ENCODE measurements at places on chromosomes 2 and 18.

DNA sequence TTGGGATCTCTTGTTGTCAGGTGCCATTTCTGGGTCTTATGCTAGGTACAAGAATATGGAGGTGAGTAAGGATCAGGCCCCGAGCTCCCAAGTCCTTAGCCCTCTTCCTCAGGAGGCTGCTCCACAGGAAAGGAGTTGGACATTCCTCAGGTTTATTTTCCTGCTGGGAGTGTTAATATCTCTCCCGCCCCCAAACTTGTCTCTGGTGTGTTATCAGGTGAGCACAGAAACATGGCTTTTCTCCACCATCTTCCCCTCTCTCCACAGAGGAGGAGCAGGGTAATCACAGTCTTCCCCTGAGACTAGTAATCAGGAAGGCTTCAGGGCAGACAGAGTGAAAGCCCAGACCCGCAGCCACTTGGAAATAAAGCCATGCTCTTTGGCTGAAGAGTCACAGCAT, 73.3 kb upstream of the CAPN13 start:
- no peak for DNase-seq

GRCh38 chr2:212539072-212539880, 674 bp upstream of the ERBB4 start:
- no peak for DNase-seq

DNA sequence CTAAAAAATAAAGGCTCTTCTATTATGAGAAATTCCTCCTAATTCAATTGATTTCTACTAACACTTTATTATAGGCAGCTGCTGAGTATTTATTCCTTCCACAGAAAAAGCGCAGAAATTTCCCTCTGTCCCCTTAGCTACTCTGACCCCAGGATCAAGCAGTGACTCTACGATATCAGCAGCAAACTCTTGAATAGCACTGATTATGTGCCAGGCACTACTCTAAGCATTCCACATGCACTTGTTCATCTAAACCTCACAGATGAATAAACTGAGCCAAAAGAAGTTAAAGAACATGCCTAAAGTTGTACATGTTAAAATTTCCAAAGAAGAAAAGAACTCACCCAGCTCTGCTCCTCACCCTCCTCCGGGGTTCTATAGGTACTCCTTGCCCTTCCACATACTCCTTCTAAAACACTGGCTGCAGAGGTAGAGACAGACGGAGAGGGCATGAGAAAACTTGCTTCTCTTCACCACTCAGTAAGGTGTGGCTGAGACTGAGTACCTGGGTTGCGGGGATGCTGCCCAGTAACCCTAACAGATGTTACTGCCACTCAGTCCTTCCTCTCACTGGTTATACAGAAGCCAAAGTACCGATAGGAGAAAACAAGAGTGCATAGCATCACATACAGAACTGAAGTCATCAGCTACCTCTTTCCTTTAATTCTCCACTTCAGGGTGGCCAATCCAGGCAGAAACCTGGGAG, 9.9 kb downstream of the C1D start:
- no peak for DNase-seq

GRCh38 chr2:42127425-42128424, 41.4 kb upstream of the EML4 start:
- no peak for DNase-seq

DNA sequence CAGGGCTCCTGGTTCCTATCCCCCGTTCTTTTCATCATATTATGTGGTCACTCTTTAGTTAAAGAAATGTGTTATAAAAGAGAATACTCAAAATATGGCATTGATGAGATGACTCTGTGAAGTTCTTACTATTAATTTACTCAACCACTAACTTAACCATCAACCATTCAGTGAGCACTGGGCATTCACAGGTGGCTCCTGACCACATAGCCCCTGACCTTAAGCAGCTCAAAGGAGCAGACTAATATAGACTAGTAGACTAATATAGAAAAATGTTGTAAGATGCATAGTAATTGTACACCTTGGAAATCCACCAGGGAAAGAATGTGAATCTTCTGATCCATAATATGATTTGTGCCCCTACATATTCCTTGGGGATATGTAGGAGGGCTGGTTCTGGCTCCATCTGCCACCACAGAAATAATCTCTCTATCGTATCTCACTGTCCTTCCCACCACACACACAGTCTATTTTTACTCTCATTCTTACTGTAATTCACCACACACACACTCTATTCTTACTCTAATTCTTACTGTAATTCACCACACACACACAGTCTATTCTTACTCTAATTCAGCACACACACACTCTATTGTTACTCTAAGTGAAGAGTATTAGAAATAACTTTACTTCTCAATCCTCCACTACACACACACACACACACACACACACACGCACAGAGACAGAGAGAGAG, 188.9 kb upstream of the ITGA4 start:
- no peak for DNase-seq

GRCh38 chr18:38551881-38552280, 986.3 kb upstream of the CELF4 start:
- no peak for DNase-seq

DNA sequence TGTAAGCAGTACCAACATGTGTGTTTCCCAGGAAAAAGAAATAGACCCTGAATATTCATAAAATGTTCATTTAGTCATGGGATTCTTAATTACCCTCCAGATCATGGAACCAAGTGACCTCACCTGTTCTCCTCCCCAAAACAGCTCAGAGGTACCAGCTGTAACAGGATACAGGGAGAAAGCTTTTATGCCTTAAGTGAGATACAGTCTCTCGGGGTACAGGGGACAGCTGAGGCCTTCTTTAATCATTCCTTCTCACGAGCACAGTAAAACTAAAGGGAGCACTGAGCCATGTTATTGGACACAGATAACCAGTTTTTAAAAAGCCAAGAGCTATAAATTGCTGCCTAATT, 16.6 kb downstream of the EPHA4 start:
- DNase-seq: no peak

DNA sequence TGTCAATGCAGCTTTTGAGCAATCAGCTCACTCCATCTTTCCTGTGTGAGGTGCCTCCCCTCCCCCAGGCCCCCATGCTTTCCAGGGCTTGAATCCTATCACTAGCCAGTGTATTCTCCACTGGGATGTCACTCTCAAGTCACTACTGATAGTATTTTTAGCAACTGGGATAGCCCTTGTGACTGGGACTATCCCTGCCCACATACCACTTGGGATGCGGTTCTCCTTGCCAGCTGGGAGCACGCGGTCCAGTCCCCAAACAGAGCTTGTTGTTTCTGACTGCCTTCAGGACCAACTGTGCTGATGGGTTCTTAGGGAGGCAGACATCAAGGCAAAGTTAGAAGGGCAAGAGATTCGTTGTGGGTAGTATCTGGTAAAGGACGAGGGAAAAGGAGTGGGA, 134.9 kb downstream of the FAM161A start:
- no peak for DNase-seq

DNA sequence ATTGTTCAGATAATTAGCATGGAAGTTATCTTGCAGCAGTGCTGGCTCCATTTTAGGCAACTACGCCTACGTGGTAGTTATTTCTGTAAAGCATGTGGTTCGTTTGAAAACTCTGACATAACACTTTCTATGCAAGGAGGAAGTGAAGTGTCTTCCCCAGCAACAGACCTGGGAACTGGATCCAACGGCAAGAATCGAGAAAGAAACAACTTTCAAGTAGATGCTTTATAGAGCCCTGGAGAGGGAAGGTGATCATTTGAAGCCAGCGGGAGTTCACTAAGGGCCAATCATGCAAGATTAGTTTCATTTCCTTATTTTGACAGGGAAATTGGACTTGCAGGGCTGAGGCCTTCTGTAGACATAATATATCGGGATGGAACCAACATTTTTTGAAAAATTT, 218.3 kb downstream of the ACKR3 start:
- DNase-seq: no peak

DNA sequence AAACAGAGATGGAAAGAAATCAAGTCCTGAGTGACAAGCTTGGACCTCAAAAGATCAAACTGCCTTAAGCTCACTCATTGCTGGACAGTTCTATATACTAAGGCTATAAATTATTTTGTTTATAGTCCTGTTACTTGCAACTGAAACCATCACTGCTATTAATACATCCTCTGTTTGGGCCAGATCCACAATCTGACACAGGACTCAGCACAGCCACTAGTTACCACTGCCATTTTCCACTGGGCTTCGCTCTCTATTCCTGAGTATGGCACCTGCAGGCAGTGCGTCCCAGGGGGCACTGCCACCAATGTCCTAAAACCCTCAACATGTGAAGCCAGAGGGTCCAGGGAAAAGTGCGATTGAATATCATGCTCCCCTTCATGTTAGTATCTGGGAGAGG, 52.3 kb downstream of the CYP26B1 start:
- no peak for DNase-seq

- no peak for DNase-seq
Measured at GRCh38 chr18:47881752-47882455, 48.6 kb downstream of the SMAD2 start.

DNA sequence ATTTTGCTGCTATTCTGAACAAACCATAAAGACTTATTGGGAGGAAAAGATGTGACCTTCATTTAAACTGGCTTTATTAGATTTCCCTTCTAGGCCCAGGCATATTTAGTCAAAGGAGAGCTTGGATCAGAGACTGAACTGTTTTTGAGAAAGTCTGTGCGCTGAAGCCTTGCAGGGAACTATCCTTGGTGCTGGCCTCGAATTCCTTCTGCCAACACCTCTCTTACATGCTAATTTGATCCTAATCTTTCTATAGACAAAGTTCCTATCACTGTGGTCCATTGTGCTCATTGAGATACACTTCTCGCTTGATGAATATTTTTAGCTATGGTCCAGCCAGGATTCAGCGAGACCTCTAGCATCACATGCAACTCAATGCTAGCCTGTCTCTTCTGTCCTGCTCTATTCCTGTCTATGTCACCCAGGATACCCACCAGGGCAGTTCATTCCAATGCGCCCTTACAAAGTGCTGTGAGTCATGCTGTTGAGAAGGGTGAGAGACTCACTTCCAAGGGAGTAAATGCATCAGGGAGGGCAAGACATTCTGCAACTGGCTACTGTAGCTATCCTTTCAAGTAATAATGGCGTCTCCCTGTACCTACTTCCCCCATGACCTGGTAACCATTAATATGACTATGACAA, 356.7 kb upstream of the LYPD1 start:
- DNase-seq: no peak

DNA sequence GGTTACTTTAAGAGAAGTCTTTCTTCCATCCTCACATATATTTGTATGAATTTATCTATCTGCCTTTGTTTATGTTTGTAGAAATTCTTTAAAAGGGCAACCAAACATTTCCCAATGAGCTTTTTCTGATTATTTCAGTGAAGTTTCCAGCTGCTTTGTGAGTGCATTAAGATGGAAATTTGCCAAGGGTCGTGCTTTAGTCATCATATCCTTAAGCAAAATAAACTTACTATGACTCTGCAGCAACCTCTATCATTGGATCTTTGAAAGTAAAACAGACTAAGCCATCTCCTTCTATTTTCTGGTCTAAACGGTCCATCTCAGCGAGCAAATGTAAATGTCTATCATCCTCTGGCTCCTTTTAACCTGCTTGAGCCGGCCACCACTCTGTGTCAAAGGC, 489.3 kb downstream of the SOX11 start:
- no peak for DNase-seq

DNA sequence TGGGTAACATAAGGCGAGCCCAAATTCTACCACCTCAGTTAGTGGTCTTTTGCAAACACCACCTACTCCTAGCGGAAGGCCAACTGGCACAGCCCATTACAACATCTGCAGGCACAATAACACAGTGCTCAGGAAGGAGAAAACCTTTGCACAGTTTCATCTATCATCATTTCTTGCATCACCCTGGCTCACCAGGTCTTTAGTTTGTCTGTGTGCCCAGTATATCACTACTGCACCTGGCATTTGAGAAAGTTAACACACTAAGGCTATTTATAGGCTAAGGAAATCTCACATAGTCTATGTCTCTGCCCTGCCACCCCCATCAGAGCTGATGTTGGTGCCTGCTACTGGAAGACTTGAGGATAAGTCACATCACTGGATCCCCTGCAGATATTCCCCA, 484.0 kb downstream of the SATB2 start:
- DNase-seq: no peak

DNA sequence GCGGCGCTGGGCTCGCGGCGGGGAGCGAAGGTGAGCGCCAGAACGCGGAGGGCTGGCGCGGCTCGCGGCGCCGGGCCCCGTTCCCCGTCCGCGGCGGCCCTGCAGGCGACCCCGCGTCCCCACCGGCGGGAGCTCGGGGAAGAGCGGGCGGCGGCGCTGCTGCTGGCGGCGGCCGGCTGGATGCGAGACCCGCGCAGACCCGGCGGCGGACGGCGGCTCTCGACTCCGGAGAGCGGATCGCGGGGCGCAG, 213 bp downstream of the DOK6 start:
- DNase-seq: no peak

GRCh38 chr18:34633368-34633767, 76.7 kb upstream of the DTNA start:
- no peak for DNase-seq

GRCh38 chr2:207363761-207364290, 165.9 kb upstream of the CREB1 start:
- DNase-seq: no peak

GRCh38 chr2:179449010-179449409, 184.4 kb upstream of the SESTD1 start:
- DNase-seq: no peak

GRCh38 chr2:39663187-39663930, 2.4 kb upstream of the TMEM178A start:
- DNase-seq: no peak

- DNase-seq: no peak
Measured at GRCh38 chr2:623130-623922, 53.9 kb downstream of the TMEM18 start.

- DNase-seq: no peak
Measured at GRCh38 chr2:237315170-237315828, 98.7 kb downstream of the COL6A3 start.

GRCh38 chr2:162926907-162927306, 88.3 kb upstream of the KCNH7 start:
- DNase-seq: no peak

DNA sequence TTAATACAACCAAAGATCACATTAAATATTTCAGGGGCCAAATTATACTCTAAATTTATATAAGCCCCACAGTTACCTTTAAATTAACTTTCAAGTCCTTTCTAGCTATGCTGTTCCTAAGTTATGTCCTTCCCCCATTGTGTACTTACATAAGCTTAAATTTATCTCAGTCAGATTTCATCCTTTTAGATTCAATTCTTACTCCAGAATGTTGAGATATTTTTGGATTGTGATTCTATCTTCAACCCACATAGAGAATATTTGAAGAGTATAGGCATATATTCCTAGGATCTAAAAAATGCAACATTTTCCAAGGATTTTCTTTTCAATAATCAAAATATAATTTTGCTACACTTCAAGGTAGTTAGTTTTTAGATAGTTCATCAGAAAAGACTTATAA, 242.8 kb downstream of the KCNE4 start:
- DNase-seq: no peak

GRCh38 chr18:54776282-54776977, 51.8 kb upstream of the RAB27B start:
- no peak for DNase-seq

- no peak for DNase-seq
Measured at GRCh38 chr18:13581496-13582177, 144.7 kb downstream of the FAM210A start.
